HTR-8/SVneo (cell line): ENCODE measurements at places on chromosomes 5 and 9.

DNA sequence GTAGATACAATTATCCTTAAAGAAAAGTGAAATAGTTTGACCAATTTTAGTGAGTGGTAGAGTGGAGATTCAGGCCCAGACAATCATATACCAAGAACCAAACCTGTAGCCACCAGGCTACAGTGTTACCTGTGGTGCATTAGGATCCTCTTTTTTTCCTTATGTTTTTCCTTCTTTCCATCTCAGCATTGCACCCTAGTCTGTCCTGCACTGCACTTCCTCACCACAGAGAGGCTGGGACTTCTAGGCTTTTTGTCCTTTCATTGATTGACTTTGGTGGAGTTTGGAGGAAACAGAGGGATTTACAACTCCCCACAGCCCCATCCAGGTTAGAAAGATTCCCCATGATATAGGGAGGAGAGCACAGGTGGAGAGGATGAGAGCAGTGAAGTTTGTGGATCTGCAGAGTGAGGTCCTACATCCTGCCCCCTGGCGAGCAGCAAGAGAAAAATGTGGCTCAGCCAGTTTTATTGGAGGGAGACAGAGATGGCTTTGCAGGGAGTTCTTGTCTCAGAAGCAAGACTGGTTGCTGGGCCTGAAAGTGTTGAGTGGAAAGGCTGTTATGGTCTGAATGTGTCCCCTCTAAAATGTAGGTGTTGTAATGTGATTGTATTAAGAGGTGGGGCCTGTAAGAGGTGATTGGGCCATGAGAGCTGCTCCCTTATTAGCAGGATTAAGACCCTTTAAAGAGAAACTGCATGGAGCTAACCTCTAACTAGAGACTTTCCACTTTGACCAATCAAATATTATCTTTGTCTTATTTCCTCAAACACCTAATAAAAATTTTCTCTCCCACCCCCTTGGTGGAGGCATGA lies 36.2 kb downstream of the KIF4B start:
- no peak for DNase-seq

GRCh38 chr5:135930029-135930948 lies 24.5 kb downstream of the LECT2 start:
- DNase-seq = peak; percentile 23

DNA sequence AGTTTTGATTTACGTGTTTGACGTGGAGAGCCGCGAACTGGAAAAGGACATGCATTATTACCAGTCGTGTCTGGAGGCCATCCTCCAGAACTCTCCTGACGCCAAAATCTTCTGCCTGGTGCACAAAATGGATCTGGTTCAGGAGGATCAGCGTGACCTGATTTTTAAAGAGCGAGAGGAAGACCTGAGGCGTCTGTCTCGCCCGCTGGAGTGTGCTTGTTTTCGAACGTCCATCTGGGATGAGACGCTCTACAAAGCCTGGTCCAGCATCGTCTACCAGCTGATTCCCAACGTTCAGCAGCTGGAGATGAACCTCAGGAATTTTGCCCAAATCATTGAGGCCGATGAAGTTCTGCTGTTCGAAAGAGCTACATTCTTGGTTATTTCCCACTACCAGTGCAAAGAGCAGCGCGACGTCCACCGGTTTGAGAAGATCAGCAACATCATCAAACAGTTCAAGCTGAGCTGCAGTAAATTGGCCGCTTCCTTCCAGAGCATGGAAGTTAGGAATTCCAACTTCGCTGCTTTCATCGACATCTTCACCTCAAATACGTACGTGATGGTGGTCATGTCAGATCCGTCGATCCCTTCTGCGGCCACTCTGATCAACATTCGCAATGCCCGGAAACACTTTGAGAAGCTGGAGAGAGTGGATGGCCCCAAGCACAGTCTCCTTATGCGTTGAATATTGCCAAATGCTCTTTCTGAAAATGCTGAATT lies 850 bp downstream of the RRAGA start:
- no peak for DNase-seq

- no peak for DNase-seq
Observed at GRCh38 chr5:178751286-178751685, 20.8 kb upstream of the ZNF354A start.

GRCh38 chr5:133458435-133458834 lies 153.9 kb downstream of the FSTL4 start:
- DNase-seq = no peak

- DNase-seq = no peak
Observed at GRCh38 chr9:122107291-122107805, 14.2 kb upstream of the TTLL11 start.

DNA sequence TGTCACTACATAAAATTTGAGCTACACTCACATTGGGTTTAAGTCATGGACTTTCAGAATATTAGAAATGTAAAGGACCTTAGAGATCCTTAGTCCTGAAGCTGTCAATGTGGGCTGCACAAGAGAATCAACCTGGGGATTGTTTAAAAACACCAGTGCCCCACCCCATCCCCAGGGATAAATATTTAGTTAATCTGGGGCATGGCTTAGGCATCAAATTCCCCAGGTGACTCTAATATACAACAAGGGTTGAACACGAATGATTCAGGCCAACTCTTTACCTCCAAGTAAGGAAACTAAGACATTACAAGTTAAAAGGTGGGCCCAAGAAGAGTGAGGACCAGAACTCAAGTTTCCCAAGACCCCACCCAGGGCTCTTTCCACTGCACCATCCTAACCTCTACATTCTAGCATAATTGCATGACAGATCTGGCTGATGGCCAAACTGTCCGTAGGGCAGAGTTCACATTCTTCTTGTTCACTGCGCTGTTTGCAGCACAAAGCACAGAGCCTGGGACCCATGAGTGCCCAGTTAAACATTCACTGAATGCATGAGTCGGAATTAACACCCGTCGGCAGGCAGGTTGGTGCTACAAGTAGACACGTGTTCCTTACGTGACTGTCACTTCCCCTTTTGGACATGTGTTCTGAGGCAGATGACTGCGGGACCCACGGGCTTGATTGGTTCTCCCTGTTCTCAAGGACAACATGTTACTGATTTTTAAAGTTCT lies 25.2 kb downstream of the CYFIP2 start:
- DNase-seq = no peak

- DNase-seq = no peak
Observed at GRCh38 chr5:73960426-73960825, 334.4 kb downstream of the ARHGEF28 start.

DNA sequence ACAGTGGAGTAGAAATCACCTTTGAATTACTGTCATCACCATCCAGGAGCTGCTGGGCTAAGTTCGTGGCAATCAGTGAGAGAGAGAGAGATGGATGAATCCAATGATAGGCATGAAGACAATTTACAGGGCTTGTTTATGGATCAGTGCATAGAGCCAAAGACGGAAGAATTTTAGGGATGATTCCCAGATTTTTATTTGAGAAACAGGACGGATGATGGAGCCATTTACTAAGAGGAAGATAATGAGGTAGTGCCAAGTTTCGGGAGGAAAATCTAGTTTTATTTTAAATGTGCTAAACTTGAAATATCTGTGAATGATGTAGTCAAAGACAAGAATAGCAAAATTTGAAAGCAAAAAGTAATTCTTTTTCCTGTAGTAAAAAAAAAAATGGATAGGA lies 394.2 kb upstream of the PAPPA start:
- DNase-seq = no peak

GRCh38 chr5:76652809-76653414 lies 29.7 kb upstream of the F2RL2 start:
- DNase-seq = no peak

GRCh38 chr5:132258102-132259068 lies 889 bp downstream of the PDLIM4 start:
- no peak for DNase-seq

DNA sequence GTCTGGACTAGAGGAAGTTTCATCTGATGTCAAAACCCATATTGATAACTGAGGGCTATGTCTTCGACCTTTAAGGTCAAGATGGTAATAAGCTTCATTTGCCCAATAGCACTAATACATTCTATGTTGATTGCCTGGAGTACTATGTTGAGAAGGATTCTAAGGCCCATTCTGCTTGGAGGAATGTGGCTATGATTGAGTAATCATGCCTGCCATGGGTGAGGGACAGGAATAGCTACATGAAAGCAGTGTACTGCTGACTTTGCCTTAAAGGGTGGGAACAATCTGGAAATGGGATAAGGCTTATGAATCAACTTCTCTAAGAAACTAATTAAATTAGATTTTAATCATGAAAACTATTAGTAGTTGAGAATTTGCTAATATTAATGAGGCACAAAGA lies 13.6 kb downstream of the NNT start:
- no peak for DNase-seq

DNA sequence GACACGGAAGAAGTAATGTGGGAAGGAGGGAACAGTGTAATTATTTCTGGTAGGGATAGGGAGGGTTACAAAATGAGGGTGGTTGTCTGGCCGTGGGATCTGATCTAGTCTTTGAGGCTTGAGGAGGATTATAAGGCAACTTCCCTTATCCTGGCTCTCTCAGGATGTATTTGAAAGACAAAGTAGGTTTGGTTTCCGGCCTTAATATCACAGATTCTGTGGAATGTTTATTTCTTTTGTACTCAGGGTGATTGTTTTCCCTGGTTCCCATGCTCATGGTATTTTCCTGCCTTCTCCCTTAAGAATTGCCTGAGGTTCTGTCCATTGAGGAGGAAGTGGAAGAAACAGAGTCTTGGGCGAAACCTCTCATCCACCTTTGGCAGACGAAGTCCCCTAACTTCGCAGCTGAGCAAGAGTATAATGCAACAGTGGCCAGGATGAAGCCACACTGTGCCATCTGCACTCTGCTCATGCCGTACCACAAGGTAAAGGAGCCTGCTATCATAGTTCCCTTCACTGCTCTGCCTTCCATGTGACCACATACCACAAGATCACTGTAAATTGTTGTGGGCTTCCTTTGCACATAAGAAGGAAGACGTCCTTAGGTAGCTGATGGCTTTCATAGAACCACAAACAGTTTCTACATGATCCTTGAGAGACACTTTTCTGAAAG lies 253.8 kb downstream of the KDM4C start:
- DNase-seq = no peak

DNA sequence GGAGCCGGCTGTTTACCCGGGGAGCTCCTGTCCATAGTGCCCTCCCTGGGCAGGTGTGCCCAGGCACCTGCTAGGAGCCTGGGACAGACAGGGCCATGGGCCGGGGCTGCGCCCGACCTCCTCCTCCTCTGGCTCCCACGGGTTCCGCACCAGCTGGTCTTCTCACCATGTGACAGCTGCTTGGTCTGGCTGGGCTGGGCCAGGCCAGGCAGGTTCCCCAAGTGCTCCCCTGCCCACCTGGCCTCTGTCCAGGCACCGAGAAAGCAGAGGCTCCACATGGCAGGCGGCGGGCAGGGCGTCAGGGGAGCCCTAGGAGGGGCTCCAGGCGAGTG lies 60.0 kb downstream of the OLFM1 start:
- no peak for DNase-seq

DNA sequence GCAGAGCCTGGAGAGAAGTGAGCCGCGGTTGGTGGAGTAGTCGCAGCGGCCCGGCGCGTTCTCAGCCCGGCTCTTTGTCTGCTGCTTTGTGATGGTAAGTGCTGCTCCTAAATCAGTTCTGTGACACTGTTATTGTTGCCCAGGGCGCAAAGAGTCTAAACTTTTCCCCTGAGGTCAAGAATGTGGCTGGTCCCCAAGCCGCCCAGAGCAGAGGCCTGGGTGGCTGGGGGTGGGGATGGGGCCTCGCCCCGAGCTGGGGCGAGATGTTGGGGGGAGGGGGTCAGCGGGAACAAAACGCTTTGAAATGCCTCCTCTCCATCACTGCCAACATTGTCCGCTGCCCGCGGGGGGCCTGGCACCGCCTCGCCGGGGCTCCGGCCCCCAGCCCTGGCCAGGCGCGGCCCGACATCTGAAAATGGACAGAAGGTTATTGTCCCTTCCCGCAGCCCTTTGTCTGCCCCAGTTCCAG lies 11.7 kb upstream of the CERCAM start:
- no peak for DNase-seq

DNA sequence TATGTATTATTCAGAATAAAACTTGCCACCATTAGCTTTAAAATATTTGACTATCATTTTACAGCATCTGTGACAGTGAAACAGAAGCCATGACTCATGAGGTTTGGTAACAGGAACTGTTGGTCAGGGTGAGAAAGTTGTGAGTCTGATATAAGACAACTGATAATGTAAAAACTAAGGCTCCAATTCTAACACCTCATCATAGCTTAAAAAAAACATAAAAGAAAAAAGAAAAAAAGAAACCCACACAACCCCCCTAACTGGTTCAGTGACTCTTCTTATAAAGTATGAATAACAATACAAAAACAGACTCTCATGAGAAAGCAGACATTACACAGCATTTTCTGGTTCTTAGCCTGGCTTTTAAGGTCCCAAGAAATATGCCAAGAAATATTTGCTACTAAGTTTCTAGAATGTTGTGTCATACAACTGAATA lies 85.8 kb downstream of the MRPS27 start:
- DNase-seq = peak; percentile 44

- no peak for DNase-seq
Observed at GRCh38 chr5:104178829-104179456, 616.4 kb upstream of the NUDT12 start.

GRCh38 chr9:79408617-79409016 lies 163.1 kb upstream of the TLE4 start:
- no peak for DNase-seq

DNA sequence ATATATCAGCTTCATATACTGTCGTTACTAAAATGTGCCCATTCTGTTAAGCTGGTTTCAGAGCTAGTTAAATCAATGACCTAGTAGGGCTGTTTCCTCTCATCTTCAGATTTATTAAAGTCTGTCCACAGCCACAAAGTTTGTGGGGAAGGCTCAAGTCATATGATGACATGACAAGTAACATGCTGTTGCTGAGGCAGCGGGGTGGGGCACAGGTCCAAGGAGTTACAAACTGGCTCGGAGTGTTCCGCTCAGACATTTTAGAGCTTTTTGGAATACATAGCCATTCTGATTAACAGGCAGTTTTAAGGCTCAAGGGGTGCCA lies 2.7 kb upstream of the ANP32B start:
- no peak for DNase-seq

DNA sequence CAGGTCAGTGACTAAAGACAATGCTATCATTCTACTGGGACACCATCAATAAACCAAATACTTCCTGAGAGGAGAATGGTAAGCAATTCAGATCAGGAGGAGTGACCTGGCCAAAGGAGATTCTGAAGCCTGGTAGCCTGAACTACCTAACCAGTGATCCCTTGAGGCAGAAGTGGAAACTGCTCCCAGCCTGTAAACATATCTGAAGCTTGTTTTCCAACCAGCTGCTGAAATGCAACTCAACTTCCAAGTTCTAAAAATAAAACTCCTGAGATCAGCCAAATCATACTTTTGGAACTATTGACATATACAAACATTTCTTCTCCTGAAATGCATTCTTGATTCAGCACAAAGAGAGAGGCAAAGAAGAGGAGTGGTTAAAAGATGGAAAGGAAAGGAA lies 204.1 kb downstream of the EBF1 start:
- no peak for DNase-seq

GRCh38 chr5:136808756-136809155 lies 443.4 kb upstream of the TRPC7 start:
- DNase-seq = no peak
